ENCODE measurements at places on chromosomes 5 and 9.

DNA sequence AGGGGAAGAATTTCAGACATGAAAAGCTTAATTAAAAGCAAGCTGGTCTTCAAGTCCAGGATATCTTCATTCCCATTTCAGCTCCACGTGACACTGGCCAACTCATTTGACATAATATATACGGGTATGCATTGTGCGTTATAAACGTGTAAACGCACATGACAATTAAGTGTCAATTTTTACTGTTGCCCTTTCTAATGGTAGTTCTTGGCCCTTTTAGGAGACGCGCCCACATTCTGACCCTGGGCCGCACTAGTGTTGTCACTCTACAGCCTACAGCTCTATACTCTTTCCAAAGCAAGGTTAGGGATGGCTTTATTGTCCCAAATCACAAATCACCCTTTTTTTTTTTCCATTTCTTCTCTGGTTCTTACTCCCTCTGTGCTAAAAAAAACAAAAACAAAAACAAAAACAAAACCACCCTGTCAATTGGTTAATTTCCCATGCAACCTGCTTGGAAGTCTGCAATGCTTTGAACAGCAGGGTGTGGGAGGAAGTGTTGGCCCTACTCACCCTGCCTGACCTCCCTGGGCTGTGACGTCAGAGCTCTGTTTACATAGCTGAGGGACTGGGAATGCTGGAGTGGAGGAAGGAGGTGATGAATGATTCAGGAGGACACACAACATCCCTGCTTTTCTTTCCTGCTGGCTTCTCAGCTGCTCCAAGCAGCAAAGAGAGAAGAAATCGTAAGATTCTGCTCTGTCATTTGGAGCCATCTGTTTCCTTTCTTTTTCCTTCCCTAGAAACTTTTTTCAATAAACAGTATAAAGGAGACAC lies 19.3 kb downstream of the RFK start:
- DNase-seq: no peak

DNA sequence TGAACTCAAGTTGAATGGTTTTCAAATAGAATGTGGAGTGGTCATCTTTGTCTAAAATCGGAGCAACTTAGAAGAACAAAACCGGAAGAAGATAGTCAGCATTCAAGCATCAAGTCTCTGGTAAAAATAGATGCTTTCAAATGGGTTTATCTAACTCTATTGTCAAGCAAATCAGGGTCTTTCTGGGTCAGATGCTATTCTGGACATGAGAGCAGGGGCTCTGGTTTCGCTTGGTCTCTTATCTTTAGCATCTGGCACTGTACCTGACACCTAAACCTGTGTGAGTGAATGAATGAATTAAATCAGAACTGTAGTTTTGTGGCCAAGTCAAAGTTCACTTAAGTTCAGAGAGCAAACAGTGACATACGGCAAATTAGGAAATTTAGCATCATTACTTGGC lies 173.5 kb downstream of the SLIT3 start:
- DNase-seq: no peak

DNA sequence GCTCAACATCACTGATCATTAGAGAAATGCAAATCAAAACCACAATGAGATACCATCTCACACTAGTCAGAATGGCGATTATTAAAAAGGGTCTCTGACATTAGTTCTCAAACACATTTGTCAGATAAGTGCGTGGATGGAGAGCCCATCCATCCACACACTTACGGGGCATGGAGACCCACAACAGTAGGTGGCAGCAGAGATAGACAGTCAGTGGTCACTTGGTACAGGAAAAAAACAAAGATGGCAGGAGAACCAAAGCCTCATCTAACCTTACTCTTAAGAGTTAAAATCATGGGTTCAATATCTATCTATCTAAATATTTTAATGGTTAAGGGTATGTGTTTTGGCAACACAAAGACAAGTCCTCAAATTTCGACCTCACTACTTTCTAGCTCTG lies 1378.7 kb upstream of the C9orf72 start:
- DNase-seq: no peak

DNA sequence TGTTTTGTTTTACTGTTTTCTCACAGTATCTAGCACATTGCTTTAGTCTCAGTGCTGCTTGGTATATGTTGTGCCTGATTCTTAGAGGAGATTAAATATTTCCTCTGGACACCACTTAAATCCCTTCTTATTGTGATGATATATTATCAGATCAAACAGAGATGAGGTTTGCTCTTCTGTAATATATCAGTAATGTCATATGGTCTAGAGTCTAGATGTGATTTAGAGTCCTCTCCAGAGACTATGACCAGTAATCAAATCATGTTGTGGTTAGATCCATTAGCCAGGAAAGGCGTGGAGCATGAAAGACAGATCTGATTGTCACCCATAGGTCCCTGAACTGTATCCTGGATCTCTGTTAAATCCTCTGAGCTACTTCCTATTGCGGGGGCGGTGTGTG lies 24.4 kb downstream of the CAMK4 start:
- no peak for DNase-seq

- DNase-seq: no peak
These were observed 35.7 kb upstream of the MSX2 start for GRCh38 chr5:174688441-174689354.

DNA sequence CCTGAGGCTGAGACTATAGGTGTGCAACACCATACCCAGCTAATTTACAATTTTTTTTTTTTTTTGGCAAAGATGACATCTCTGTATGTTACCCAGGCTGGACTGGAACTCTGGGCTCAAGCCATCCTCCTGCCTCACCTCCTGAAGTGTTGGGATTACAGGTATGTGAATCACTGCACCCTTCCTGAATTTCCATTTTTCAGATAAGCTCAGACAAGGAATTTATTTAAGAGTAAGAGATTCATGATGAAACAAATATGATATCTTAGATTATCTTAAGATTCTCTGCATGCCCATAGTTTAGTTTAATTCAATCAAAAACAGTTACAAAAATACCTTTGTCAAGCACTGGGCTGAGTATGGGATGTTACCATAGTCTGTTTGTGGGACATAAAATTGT lies 128.4 kb upstream of the BASP1 start:
- DNase-seq: no peak

DNA sequence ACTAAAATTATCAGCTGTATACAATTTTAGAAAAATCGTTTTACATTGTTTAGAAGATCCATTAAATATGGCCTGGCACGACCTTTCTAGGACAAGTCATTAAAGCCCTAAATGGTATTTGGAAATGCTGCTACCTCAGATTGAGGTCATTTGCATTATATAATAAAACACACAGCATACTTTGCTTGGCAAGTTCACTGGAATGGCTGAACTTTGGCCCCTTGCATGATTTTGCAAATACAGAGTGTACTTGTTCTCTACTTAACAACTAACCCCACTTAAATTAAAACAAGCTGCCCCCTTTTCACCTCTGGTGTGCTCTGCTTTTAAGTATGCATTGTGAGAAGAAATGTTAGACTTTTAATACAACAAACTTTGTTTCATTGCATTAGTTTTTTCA lies 860.1 kb downstream of the PTPRD start:
- DNase-seq: no peak

DNA sequence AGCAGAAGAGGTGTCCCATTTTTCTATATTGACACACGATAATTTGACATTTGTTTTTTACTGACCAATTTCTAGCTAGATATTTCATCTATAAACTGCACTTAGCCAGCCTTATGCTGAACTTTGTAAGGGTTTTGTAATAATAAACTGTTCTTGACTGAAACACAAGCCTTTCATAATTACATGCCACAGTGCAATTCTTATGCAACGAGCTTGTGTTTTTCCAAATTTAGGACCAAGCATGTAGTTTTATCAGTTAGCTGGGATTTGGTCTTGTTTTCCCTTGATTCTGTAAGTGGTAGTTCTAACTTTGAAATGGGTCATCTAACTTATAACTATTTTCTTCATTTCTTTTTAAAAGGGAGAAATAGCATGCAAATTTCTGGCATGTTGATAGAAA lies 1.3 kb upstream of the LURAP1L start:
- DNase-seq: no peak

Measured in T-helper 22 cell (primary cell).